ENCODE measurements at places on chromosomes 16 and 17. TPM values are rescaled to one million over a fixed set of nuclear protein-coding genes. Genes with fewer than 3 reads are reported as not detected.
A peak's percentile ranks its signal among the peaks of the same experiment; 100 is the strongest.

DNA sequence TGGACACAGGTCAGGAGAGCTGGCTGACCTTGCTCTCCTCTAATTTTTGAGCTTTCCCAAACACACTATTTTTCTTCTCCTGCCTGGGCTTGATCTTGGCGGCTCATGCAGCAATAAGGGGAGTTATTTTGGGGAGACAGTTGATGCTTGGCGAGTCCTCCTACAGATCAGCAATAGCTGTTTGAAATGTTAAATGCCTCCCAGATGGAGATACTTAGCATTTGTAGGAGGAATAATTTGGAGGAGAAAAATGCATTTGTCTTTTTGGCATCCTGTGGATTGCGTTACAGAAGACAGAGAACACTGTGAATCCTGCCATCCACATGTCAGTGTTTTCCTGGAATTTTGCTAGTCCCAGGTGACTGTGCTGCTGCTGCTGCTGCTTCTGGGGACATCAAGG is 328.0 kb upstream of the XYLT1 start:
- no peak for DNase-seq
- H3K36me3 ChIP-seq: no peaks in the 10 kb centered on the region
- H3K4me3 ChIP-seq: no peak overlapping the region
- H3K4me1 ChIP-seq: no peaks in the 10 kb centered on the region

DNA sequence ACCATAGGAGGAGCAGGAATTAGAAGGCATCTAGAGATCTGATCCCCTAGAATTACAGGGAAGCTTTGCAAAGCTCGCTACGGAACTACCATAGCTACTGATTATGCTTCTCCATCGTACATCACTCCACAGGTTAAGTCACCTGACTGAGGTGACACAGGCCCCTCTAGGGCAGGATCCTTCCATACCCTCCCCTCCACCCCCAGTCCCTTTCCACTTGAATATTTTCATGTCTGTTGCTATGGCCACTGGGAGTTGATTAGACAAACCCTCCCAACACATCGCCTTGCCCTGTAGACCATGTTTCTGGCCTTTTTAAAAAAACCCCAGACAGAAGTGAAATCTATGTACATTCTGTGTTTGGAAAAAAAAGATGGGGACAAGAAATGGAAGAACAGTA is 287.1 kb downstream of the SOX9 start:
- H3K4me1 ChIP-seq: peaks cover 24% of the 10 kb centered on the region
- no peak overlapping the region for H3K4me3 ChIP-seq
- H3K36me3 ChIP-seq: no peaks in the 10 kb centered on the region
- DNase-seq: no peak
- no peaks in the 10 kb centered on the region for H3K27me3 ChIP-seq

DNA sequence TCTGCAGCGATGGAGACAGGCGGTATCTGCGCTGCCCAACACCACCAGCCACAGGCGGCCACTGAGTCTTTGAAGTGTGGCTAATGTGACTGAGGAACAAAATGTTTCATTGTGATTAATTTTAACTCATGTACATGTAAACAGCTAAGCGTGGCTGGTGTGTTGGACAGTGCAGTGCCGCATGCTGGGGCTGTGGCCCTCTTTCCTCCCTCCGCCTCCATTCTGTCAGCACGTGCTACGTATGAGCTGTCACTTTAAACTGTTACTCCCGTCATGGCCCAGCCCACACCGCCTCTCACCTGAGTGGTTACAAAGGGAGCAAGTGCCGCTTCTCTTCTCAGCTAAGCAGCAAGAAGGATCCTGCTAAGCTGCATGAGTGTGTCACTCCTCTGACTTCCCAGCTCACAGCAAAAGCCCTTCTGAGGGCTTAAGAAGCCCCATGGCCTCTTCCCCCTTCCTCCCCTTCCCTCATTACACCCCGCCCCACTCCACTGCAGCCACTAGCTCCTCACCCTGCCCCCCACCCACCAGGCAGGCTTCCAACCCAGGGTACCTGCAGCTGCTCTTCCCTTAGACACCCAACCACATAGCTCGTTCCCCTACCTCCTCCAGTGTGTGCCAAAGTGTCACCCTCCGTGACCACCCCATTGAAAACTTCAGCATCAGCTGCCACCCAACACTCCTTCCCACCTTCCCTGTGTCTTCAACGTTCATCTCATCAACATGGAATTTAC is 15.0 kb downstream of the HASPIN start:
- H3K36me3 ChIP-seq: no peaks in the 10 kb centered on the region
- peak; percentile 73 for DNase-seq
- H3K4me1 ChIP-seq: peaks cover 7% of the 10 kb centered on the region

Gene ABHD15
- total RNA-seq: 30.1 TPM

Gene ADAMTS18
- total RNA-seq: not detected

DNA sequence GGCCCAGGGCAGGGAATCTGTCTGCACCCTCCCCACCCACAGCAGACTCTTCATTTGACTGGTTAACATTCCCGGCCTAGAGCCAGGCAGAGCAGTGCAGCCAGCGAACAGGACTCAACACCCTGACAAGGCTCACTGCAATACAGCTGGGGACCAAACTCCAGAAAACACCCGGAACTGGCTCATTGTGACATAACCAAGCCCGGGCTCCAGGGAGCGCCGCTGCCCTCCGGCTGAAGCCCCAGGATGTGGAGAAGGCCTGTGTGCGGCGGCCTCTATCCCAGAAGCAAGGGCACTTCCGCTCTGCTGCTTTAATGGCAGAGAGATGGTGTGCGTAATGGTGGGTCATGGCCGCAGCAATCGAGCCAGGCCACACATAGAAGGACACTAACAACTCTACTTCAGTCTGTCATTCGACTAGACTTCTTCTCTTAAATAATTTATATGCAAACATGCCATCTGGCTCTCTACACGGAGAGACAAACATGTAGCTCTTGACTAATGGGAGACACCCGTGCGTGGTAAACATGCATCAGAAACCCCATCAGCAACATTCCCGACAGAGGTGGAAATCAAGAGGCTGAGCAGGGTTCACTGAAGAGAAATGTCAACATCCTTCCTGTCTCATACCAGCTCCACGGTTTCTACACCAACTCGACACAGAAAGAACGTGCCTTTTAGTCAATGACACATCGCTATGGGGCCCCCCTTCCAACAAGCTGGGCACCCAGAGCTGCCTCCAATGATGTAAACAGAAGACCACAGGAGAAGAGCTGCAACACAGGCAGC is 18.0 kb downstream of the KLHDC4 start:
- no peaks in the 10 kb centered on the region for H3K4me1 ChIP-seq
- H3K27me3 ChIP-seq: no peaks in the 10 kb centered on the region
- H3K36me3 ChIP-seq: no peaks in the 10 kb centered on the region
- DNase-seq: no peak

- no peaks in the 10 kb centered on the region for H3K36me3 ChIP-seq
- H3K4me3 ChIP-seq: no peak overlapping the region
- no peak for DNase-seq
- H3K4me1 ChIP-seq: no peaks in the 10 kb centered on the region
Measured at GRCh38 chr16:81595629-81596292, 151.2 kb downstream of the CMIP start.

DNA sequence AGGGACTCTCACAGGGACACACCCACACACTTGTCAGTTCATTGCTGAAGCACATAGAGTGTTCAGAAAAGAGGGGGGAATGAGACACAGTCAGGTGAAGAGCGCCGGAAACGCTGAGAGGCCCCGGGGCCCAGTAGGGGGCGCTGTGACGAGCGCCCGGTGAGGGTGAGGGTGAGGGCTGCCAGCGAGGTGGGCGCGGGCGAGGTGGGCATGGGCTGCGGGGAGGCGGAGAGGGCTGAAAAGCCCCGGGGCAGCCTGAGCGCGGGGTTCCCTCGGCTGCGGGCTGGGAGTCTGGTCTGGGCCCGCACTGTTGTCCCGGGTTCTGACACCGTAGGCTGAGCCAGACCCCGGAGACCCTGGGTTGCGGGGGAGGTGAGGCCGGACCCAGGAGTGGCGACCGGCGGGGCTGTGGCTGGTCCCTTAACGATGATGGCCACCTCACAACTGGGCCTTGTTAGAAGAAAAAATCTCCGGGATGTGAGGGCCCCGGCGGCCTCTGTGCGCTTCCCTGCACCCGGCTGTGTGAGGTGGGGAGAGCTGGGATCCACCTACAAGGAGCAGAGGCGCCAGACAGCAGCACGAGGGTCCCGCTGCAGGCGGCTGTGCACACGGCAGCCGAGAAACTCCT is 91.4 kb downstream of the C16orf78 start:
- no peaks in the 10 kb centered on the region for H3K4me1 ChIP-seq
- no peaks in the 10 kb centered on the region for H3K36me3 ChIP-seq
- no peak overlapping the region for H3K4me3 ChIP-seq
- no peaks in the 10 kb centered on the region for H3K27me3 ChIP-seq
- DNase-seq: peak; percentile 36
- H3K27ac ChIP-seq: no peak overlapping the region

- H3K27me3 ChIP-seq: no peaks in the 10 kb centered on the region
- H3K4me3 ChIP-seq: no peak overlapping the region
- no peak for DNase-seq
- peaks cover 27% of the 10 kb centered on the region for H3K4me1 ChIP-seq
- no peak overlapping the region for H3K27ac ChIP-seq
- H3K36me3 ChIP-seq: no peaks in the 10 kb centered on the region
Measured at GRCh38 chr16:71930013-71930563, 34.8 kb downstream of the IST1 start.

GRCh38 chr17:36036235-36036634 is 18.5 kb upstream of the CCL23 start:
- H3K27ac ChIP-seq: no peak overlapping the region
- H3K4me3 ChIP-seq: no peak overlapping the region
- no peaks in the 10 kb centered on the region for H3K4me1 ChIP-seq
- no peaks in the 10 kb centered on the region for H3K36me3 ChIP-seq
- DNase-seq: no peak

Gene CDH1
- 56.9 TPM for total RNA-seq

GRCh38 chr17:49086316-49086605 is 46.3 kb upstream of the B4GALNT2 start:
- no peaks in the 10 kb centered on the region for H3K27me3 ChIP-seq
- no peaks in the 10 kb centered on the region for H3K4me1 ChIP-seq
- H3K4me3 ChIP-seq: no peak overlapping the region

DNA sequence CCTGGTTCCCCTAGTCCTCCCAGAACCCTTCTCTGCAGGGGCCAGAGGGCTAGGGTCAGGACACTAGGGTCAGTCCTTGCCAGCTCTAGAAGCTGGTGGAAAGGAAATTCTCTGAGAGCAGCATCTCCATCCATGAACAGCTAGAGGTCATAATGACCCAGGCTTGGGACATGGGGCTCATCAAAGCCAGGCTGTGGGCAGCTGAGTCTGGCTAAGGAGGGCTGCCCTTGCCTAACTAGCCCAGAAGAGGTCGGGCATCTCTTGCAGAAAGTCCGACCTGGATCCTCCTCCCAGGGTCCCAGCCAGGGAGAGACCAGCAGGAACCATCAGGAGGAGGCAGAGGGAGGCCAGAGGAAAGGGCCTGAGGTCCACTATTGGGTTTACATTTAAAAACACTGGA is 4.3 kb downstream of the MPO start:
- no peaks in the 10 kb centered on the region for H3K4me1 ChIP-seq
- H3K27me3 ChIP-seq: no peaks in the 10 kb centered on the region
- no peaks in the 10 kb centered on the region for H3K36me3 ChIP-seq
- no peak for DNase-seq
- no peak overlapping the region for H3K4me3 ChIP-seq

- DNase-seq: no peak
- H3K27ac ChIP-seq: no peak overlapping the region
- peaks cover 72% of the 10 kb centered on the region for H3K36me3 ChIP-seq
- H3K4me3 ChIP-seq: no peak overlapping the region
- H3K27me3 ChIP-seq: no peaks in the 10 kb centered on the region
Measured at GRCh38 chr16:27462200-27462845, 60.3 kb downstream of the IL21R start.
